ENCODE measurements at places on chromosomes 4 and X. TPM values are rescaled to one million over a fixed set of nuclear protein-coding genes. Genes with fewer than 3 reads are reported as not detected.

GLRA3 gene
- not detected for total RNA-seq

NPY2R gene
- total RNA-seq = not detected

NWD2 gene
- not detected for total RNA-seq

DGAT2L6 gene
- not detected for total RNA-seq

BANK1 gene
- total RNA-seq = not detected

NR3C2 gene
- total RNA-seq = 20.1 TPM

CORIN gene
- under 0.01 TPM for total RNA-seq

CXCL6 gene
- 2.9 TPM for total RNA-seq

MMRN1 gene
- 1,074 TPM for total RNA-seq

CPEB2 gene
- total RNA-seq = 16.2 TPM

KCTD8 gene
- 0.22 TPM for total RNA-seq

SPANXA2 gene
- total RNA-seq = not detected

LGI2 gene
- total RNA-seq = under 0.01 TPM

COL4A5 gene
- 9.3 TPM for total RNA-seq

GAGE12D gene
- not detected for total RNA-seq

TEX13C gene
- total RNA-seq = not detected

STATH gene
- not detected for total RNA-seq

CNKSR2 gene
- total RNA-seq = not detected

EDA gene
- 2.8 TPM for total RNA-seq

PCDH10 gene
- 71.9 TPM for total RNA-seq

TRAM1L1 gene
- 0.57 TPM for total RNA-seq

NELFA gene
- 18.5 TPM for total RNA-seq

RUFY3 gene
- total RNA-seq = 45.9 TPM

BEX4 gene
- 24.3 TPM for total RNA-seq

F9 gene
- total RNA-seq = not detected

GRIA2 gene
- 0.27 TPM for total RNA-seq

TLR6 gene
- 5.3 TPM for total RNA-seq

SOD3 gene
- not detected for total RNA-seq

RCHY1 gene
- total RNA-seq = 39.2 TPM

PABPC5 gene
- total RNA-seq = 2.3 TPM

OTUD6A gene
- not detected for total RNA-seq

L1CAM gene
- 0.27 TPM for total RNA-seq

VCX3B gene
- not detected for total RNA-seq

MAGEA11 gene
- total RNA-seq = not detected

CSAG1 gene
- total RNA-seq = not detected

SLIT2 gene
- total RNA-seq = 54.1 TPM

PHKA1 gene
- 8.0 TPM for total RNA-seq

GLRB gene
- total RNA-seq = 5.6 TPM

Measured in thoracic aorta endothelial cell (primary cell).